GM10248 (cell line): ENCODE measurements at places on chromosomes 16 and 17.

DNA sequence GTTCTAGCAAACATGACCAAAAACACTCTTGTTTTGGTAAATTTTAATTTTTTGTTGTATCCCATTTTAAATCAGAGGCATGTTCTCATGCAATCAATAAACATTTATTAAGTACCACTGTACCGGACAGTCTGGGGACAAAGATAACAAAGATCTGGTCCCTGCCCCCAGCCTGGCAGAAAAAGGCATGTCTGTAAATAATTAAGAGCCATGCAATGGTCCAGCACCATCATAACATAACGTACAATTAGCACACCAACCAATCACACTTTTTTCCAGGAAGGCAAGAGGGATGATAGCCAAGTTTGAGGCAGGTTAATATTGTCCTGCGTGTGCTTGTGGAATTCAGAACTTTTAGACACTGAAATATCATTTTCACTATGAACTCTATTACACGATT is 3.5 kb downstream of the KCNJ16 start:
- DNase-seq = no peak

- DNase-seq = no peak
Observed at GRCh38 chr17:41464682-41465081, 2.5 kb downstream of the KRT32 start.

GRCh38 chr16:83054283-83054682 is 427.5 kb downstream of the CDH13 start:
- no peak for DNase-seq

DNA sequence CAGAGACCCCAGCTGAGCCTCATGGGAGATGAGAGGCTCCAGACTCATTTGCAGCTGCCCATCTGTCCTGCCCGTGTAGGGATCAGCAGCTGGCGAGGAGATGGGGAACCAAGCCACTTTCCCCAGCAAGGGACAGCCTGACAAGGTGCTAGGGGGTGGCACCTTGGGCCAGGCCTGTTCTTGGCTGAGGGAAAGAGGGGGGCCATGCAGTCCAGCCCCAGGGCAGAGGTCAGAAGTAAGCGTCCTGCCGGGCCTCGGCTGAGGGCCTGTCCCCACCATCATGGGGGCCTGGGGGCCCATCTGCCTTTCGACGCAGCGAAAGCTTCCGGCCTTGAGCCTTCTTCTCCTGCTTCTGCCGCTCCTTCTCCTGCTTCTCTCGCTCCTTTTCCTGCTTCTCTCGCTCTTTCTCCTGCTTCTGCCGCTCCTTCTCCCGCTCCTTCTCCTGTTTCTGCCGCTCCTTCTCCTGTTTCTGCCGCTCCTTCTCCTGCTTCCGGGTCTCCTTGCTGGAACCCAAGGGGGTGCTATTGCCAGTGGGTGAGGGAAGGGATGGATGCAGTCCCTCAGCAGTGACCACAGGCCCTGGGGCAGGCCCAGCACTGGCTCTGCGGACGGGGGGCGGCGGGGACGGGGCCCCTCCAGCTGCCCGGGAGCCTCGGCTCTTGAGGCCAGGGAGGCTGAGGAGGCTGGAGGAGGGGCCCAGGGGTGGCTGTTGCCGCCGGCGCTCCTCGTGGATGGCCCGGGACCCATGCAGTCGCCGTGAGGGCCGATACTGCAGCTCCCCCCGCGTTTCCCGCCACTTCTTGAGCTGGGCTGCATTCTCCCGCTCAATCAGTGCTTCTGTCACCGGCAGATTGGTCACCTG is 2.8 kb upstream of the CD2BP2 start:
- no peak for DNase-seq

- no peak for DNase-seq
Observed at GRCh38 chr17:51065466-51065865, 55.2 kb downstream of the SPAG9 start.

- DNase-seq = no peak
Observed at GRCh38 chr16:29821643-29822115, 1.4 kb downstream of the MVP start.

- no peak for DNase-seq
Observed at GRCh38 chr17:49247944-49248343, 17.4 kb upstream of the PHOSPHO1 start.

- peak; percentile 52 for DNase-seq
Observed at GRCh38 chr17:63442549-63443035, 3.5 kb downstream of the CYB561 start.

DNA sequence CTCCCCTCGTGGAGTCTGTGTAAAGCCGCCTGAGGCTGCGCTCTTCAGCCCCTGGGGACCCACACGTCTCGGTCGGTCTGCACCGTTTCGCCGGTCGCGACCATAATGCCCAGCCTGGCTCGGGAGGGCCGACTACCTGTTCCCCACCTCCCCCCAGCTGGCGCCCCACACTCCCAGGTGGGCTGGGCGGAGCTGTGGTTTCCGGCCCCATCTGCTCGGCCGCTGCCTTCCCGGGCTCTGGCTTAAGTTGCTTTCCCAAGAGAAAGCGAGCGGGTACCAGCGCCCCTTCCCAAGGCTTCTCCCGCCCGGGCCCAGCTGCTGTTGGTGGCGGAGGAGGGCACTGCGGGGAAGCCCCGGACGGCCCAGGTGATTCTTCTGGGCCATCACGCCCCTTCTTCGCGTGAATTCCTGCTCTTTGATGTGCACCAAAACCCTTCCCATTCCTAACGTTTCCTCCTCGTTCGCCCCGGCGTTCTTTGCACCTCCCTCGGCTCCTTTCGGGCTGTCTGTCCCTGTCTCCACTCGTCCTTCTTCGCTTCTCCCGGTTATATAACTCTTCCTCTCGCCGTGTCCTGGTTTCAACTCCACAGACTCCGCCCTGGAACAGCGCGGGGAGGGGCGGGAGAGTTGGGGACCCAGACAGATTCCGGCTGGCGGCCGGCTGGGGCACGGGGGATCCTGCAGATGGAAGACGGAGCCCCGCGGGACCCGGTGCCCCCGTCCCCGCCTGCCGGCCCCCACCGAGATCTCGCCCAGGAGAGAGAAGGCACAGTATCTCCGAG is 2.0 kb downstream of the KDM6B start:
- no peak for DNase-seq

- DNase-seq = no peak
Observed at GRCh38 chr16:51710905-51711563, 560.0 kb upstream of the SALL1 start.

DNA sequence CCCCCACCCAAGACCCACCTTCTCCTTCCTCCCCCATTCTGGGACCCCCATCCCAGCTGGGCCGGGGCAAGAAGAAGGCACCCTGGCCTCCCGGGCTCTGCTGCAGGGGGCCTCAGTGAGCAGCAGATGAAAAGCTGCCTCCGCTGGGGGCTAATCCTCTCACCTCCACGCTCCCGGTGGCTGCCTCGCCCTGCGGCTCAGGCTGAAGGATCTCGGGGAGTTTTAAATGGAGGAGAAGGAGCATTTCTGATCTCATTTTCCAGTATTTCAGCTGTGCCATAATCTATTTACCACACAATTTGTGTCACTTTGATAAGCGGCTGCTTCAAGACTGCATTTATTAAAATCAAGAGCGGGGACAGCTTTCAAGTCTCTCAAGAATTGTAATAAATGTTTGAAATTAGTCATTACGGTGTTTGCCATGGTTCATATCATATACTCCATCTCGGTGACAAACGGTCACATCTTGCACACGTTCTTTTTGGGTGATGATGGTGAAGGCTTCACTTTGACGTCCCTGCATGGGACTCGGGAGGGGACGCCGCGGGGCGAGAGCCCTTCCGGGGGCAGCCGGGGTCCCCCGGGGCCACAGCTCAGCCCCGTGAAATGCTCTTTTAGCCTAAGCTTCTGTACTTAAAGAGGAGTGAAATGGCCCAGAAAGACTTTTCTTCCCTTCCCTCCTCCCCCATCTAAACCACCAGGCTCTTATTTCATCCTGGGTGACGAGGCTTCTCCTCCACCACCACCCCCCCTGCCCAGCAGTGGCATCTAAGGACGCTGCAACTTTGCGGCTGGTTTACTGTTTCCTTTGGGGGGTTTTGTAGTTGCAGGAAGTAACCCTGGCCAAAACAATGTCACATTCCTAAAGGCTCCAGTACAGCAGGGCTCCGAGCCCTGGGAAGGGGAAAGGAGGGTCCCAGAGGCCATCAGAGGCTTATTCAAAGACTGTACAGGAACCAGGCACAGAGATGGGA is 313.1 kb upstream of the TNRC6C start:
- DNase-seq = no peak

- DNase-seq = no peak
Observed at GRCh38 chr16:54437921-54438320, 151.3 kb upstream of the IRX3 start.

GRCh38 chr17:37744961-37745800 is at the start of gene HNF1B:
Gene HNF1B, minus strand, starts transcription at chr17:37745059. Its CDS starts 175 bp downstream, at chr17:37744884.
- DNase-seq = peak; percentile 80

GRCh38 chr16:73669535-73670274 is 621.8 kb upstream of the ZFHX3 start:
- no peak for DNase-seq

DNA sequence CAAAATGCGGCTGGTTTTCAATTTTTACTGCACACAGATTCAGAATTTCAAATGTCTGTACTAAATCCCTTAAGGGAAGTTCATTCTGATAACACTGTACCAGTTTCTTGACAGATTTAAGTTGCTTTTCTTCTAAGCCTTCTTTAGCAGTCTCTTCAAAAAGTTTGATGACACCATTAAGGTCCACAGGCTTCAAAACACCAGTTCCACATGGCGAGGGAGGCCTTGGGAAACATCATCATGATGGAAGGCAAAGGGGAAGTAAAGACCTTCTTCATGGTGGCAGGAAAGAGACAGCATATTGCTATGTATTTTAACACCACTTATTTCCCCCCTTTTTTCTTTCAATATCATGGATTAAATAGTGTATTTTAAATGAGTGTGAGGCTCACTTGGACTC is 24.5 kb downstream of the NLRC5 start:
- DNase-seq = no peak

- DNase-seq = peak; percentile 51
Observed at GRCh38 chr16:11734025-11734652, 8.5 kb downstream of the TXNDC11 start.

DNA sequence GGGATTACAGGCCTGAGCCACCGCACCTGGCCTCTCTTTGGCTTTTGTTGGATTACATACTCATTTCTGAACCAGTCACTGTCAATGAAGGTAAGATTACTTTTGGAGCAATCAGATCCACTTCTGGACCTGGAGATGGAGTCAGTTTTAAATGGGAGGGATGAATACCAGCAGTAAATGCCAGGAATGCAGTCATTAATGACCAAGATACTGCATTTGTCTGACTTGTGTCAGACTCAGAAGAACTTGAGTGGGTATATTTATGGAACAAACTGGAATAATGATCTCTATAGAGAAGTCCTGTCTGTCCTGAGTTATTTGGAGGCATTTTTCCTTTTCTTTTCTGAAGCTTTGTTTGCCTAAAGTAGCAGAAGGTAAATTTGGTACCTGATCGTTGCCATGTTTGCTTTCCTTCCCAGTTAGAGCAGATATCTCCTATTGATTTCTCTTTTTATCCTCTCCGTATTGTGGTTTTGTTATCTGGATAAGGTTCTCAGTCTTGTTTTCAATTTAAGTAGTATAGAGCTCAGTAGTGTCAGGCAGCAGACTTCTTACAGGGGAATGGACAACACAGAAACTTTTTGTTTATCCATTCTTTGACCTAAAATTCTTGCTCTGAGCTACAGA is 10.7 kb downstream of the NLK start:
- no peak for DNase-seq

DNA sequence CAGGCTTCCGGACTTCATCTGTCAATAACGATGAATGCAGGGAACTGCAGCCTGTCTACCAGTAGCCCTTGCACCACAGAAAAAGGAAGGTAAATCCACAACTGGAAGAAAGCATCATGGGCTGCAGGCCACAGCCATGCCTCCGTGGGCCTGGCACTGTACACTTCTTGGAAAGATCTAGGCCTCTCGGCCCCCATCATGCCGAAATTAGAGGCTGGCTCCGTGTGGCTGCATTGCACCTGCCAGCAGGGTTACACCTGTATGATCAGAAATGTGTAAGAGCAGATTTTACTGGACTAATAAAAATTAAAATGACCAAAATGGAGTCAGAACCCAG is 52.2 kb downstream of the SDK2 start:
- DNase-seq = no peak

GRCh38 chr16:67758006-67758405 is 38.9 kb upstream of the GFOD2 start:
- DNase-seq = no peak

DNA sequence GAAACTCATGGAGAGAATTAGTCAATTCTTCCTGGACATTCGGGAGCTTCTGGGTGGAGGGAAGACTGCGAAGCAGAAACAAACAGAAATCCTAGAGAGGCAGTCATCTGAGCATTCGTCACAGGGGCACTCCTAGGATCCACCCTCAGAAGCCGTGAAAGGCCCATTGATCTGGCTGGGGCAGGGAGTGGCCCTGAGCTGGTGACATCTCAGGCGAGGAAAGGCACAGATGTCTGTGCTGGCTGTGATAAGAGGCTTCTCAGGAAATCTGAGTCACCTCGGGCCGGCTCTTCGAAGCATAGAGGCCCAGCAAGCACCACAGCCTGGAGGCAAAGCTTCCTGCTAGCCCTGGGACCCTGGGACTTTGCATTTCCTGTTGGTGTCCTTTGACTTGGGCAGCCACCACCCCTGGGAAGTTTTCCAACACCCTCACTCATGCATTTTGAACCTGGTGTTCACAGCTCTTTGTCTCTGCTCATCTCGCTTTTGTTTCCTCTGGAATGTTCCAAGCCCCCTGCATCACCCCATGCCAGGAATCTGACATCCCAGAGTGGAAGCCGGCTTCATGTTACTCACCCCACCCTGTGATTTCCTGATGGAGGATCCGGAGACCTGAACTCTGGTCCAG is 23.3 kb upstream of the CDRT4 start:
- DNase-seq = no peak

DNA sequence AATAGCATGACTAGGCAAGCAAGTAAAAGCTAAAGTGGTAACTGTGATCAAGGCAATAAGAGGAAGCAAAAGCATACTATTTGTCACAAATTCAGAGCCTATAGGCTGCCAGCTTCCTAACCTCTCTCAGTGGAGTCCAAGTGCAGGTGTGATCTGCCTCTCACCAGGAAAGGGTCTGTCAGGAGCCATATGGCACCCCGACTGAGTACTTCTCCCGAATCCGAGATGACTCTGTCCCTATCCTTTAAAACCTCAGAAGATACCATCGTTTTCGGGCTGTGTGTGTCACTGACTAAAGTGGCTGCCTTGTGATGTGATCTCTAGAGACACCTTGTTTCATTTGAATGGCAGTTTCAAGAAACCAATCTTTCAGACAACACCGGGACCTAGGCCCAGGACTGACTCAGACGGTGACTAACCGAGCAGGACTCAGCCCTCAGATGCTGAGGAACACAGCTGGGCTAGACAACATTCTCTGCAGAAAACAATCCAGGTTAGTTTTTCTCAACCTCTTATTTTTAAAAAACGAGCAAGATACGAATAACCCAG is 63.6 kb downstream of the SMG6 start:
- peak; percentile 71 for DNase-seq

DNA sequence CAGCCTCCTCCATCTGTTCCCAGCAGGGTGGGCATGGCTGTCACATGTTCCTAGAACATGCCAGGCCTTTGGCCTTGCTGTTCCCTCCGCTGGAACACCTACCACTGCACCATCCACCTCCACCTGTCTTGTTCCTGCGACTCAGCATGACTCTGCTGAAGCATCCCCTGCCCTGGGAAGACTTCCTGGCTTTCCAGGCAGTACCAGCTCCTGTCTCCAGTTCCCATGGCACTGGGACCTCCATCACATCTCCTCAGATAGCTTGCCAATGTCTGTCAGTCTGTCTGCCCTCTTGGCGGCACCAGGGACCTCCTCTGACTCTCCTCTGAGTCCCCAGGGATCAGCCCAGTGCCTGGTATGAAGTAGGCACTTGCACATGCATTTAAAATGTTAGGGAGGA is 15.7 kb downstream of the PDP2 start:
- no peak for DNase-seq

GRCh38 chr17:30605027-30605426 is 127.8 kb downstream of the GOSR1 start:
- no peak for DNase-seq
